ENCODE measurements at places on chromosomes 1 and 21.

- no peak for DNase-seq
Observed at GRCh38 chr1:112244131-112244530, 151.9 kb upstream of the CTTNBP2NL start.

DNA sequence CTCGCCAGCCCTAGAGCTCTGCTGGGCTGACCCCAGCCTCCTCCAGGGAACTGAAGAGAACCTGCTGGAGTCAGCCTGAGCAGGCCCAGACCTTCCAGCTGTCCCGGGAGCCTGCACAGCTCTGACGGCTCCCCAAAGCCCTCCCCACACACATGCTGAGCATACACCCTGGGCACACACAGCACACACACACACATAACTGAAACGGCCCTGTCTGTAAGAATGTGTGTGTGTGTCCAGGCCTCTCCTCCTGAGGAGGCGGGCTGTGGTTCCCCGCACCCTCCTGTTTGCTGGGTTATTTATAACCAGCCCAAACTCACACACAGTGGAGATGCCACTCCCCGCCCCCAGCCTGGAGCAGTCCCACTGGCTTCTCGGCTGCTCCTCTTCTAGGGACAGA, 20.2 kb downstream of the SDC3 start:
- DNase-seq = peak; percentile 77

DNA sequence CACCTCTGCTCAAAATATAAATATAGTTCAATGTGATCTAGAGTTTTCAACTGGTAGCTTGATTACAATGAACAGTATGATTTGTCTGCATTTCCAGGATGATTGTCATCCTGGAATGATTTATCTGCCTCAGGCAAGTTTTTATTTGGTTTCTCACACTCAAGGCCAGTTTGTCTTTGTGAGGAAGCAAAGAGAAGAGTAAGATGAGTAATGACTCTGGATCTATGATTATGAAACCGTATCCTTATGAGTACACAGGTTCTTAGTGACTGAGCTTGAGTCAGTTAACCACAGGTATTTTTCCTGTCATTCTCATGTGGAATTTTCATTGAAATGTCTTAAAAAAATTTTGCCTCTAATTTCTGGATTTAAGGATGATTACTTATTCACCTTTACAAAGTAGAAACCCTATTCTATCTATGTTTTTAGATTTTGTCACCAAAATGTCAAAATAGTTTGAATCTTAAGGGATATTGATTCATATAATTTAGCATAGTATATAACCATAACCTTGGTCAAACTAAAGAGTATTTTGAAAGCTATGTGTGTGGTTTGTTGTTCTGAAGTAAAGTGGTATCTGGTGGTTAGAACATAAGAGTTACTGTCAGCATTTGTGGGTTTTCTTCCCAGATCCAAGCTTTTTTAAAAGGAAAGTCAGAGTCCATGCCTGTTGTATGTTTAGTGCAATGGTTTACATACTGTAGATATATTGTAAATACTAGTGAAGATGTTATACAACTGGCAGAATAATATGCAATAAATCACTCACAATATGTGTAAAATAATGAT, 145.0 kb downstream of the RASAL2 start:
- peak; percentile 54 for DNase-seq

DNA sequence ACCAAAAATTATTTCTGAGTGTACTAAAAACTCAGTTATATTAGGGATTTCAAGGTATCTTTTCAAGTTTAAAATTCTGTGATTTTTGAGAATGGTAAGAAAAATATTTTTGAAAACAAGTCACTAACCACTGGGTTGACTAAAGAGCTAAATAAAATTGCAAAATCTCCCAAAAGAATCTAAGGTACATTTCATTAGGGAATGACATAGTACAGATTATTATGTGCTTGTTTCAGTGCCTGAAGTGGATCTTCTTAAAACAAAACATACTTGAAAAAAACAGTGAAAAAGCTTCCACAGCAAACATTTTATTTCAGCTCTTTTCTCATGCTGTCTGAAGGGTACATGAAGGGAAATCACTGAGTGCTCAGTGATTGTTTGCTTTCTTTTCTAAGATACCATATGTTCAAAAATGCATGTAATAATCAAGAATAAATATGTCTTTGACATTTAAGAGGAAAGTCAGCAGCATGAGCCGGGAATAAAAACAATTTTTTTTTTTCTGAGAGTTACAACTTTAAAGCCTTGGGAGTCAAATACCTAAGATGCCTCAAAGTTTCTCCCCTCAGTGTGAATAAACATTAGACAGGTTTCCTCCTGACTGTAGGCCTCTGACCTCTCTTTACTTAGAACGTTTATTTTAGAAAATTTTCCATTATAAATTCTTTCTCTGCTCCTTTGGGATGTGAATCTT, 200.7 kb downstream of the KCNT2 start:
- no peak for DNase-seq

- DNase-seq = peak; percentile 52
Observed at GRCh38 chr1:199020904-199021303, 382.1 kb downstream of the PTPRC start.

DNA sequence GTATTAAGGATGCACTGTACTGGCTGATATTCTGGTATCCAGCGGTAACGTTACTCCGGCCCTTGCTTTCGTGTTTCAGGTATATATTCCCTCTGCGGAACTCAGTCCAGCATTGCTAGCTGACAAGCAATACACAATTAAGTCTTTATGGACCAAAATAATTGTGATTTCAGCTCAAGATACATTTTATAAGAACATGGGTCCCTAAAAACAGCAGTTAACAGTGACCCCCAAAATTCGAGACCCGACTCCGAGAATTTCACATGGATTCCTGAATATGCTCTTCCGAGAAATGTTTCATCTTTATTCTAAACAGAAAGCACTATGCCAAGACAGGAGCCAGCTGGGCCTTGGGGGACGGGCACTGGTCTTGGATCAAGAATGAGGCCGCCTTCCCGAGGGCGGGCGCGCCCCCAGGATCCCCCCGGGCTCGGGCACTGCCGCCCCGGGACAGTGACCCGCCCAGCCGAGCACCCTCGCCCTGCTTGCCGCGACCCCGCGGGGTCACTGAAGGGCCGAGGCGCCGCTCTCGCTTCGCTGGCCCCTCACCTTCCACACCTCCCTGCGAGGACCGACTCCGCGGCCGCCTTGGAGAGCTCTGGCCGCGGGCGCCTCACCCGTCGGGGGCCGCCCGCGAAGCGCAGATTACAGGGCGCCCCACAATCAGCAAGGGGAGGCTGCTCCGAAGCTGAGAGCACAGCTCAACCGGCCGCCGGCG, 610 bp downstream of the SCYL3 start:
- no peak for DNase-seq

DNA sequence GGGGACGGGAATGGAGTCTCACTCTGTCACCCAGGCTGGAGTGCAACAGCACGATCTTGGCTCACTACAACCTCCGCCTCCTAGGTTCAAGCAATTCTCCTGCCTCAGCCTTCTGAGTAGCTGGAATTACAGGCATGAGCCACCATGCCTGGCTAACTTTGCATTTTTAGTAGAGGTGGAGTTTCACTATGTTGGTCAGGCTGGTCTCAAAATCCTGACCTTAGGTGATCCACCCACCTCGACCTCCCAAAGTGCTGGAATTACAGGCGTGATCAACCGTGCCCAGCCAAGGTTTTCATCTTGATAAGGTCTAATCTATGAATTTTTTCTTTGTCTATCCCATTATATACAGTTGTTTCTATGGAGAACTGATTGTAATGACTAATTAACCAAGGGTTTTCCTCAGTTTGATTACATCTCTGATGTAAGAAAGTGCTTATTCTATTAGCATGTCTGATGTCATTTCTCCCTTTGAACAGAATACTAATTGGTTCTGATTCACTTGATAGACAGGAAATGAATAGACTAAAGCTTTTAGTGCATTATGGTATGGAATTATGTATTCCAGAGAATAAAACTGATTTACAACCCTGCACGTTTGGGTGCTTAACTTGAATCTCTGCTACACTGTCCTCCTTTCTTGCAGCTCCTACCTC, 11.9 kb downstream of the PACC1 start:
- DNase-seq = no peak

- no peak for DNase-seq
Observed at GRCh38 chr1:16298653-16299052, 53.6 kb downstream of the FBXO42 start.

DNA sequence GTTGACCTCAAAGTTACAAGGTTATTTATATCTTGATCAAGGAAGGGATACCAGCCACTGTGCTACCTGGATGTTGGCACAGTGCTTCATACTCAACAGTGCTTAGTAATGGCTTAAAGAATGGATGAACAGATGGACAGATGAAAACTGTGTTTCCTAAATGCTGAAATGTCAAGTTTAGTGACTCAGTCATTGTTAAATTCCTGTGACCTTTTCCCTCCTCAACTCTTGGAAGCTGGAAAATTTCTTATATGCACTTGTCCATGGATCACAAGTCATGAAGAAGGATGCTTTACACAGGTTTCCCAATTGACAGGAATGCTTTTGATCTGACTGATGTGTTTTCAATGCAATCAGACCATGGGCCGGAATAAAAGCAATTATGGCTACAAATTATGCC, 39.6 kb upstream of the SLC19A2 start:
- DNase-seq = no peak

GRCh38 chr1:160219062-160219929, 14.1 kb downstream of the PEA15 start:
- DNase-seq = no peak

DNA sequence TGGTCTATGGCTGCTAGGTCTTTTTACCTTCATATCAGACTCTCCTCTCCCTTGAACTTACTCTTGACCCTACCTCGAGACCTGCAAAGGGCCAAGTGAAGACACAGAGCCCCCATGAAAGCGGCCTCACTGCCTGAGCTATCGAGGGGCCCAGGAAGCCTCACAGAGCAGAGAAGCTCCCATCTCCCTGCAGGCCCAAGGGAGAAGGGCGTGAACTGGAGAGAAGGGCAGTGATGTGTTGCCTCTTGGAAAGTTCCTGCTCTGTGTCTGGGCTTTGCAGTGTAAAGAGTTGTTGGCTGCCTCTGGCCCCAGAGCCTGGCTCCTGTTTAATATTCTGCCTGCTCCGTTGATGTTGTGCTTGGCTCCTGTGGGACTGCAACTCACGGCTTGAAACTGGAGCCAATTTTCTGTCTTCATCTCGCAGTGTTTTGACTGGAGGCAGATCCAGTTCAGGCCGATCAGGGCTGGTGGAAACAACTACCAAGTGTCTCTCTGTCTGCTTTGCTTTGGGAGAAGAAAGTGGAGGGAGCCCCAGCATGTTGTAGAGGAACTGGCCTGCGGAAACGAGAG, 4.3 kb downstream of the SERTAD4 start:
- no peak for DNase-seq

- DNase-seq = peak; percentile 64
Observed at GRCh38 chr1:161486806-161487741, 18.2 kb upstream of the FCGR2A start.

- no peak for DNase-seq
Observed at GRCh38 chr1:90544356-90544755, 172.7 kb downstream of the BARHL2 start.

- DNase-seq = no peak
Observed at GRCh38 chr1:206108635-206109034, 8.6 kb downstream of the AVPR1B start.

DNA sequence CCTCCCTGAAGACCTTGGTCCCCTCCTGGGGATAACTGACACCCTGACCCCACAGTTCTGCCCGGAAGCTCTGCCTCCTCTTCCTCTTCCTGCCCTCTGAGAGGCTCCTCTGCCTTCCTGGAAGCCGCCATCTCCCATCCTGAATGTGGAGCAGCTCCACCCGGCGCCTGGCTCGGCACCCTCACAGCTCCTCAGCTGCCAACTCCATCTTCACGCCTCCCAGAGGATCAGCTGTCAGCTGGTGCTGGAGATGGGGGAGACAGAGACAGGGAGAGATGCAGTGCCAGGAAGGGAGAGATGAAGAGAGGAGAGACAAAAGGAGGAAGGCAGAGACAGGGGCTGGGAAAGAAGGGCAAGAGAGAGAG, 210.4 kb upstream of the CSF3R start:
- DNase-seq = no peak
